ENCODE measurements at places on chromosomes 3 and 15. TPM values are rescaled to one million over a fixed set of nuclear protein-coding genes. Genes with fewer than 3 reads are reported as not detected.

DNA sequence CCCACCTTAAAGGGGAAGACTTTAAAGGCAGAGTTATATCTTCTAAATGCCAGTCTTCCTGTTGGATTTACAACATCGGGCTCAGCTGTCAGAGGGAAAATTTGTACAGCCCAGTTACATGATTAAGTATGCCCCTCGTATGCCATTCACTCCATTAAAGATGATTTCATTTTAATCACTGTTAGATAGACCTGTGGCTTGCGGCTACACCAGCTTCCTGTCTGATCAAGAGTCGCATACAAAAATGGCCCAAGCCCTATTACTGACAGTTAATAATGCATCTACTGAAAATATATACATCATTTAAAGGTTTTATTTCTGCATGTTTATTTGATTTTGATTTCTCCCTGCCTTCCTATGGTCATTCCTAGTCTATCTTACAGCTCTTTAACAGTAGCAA, 7.1 kb downstream of the EIF4E3 start:
- peaks cover 2% of the 10 kb centered on the region for H3K36me3 ChIP-seq
- no peaks in the 10 kb centered on the region for H3K4me1 ChIP-seq
- H3K27me3 ChIP-seq = peaks cover 9% of the 10 kb centered on the region
- no peak overlapping the region for H3K27ac ChIP-seq
- no peak for DNase-seq

DNA sequence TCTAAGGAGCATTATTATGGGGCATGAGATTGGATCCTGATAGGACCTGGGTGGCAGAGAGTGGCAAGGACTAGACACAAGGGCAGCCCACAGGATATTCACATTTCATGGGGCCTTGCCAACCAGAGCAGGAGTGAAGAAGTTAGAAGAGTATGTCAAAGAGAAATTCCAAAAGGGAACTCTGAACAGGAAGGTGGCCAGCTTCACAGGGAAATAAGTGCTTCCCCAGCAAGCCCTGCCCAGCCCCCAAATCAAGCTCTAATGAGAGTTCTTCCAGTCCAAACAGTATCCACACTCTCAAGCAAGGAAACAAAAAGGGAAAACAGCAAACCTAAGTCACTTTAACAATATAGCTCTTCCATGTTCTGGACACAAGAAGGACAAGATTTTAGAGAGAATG, 130.2 kb upstream of the COL8A1 start:
- DNase-seq = no peak
- peaks cover 12% of the 10 kb centered on the region for H3K36me3 ChIP-seq
- peak overlapping the region; percentile 97 for H3K27ac ChIP-seq
- no peak overlapping the region for H3K4me3 ChIP-seq
- peaks cover 89% of the 10 kb centered on the region for H3K4me1 ChIP-seq

The THBS1 gene
- total RNA-seq = 2,311 TPM

DNA sequence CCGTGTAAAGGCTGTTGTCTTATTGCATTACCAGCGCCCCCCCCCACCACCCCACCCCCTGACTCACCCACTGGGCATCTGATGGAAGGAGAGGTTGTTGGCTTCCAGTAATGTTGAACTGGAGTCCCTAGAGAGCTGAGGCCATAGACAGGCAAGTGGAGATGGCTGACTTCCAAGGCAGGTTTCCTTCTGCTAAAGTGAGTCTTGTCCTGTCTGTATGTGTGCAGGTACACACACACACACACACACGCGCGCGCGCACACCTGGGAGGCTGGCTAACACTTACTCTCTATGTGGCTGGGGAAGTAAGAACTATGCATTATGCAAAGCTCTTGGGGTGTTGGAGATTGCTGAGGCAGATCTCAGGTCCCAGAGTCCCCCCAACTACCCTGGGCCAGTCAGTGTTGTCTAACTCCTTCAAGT, 1.6 kb upstream of the KY start:
- H3K36me3 ChIP-seq = no peaks in the 10 kb centered on the region
- peaks cover 6% of the 10 kb centered on the region for H3K27me3 ChIP-seq
- H3K27ac ChIP-seq = peak overlapping the region; percentile 94
- no peak for DNase-seq
- no peak overlapping the region for H3K4me3 ChIP-seq

- no peaks in the 10 kb centered on the region for H3K4me1 ChIP-seq
- no peaks in the 10 kb centered on the region for H3K27me3 ChIP-seq
- no peak for DNase-seq
- H3K27ac ChIP-seq = no peak overlapping the region
Measured at GRCh38 chr15:39529457-39529856, 51.4 kb upstream of the THBS1 start.

DNA sequence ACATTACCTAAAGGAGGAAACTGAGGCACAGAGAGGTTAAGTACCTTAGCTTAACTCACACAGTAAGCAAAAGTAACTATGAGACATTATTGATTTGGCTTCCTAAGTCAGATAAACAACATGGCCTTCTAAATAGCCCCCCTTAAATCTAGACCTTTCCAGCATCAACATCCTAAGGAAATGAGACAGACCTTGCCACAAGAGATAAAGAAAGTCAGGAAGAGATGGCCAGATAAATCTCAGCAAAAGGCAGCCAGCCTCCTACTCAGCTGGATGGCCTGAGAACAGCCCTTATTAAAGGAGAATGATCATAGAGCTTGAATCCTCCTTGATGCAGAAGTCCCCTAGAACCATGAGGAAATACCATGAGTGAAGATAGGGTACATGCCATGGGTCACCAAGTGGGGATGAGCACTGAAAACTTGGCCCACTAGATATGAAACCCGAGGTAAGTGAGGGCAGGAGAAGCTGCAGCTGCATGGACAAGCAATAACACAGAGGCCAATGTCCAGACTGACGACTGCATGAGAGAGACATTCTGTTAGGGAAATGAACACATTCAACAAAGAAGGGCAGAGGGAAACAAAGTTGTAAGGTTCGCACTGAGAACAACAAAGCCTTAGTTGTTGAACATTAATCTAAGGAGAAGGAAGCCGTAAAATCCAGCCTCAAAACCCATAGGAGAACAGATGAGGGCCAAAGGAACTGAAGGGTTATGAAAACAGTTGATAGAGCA, 69.6 kb downstream of the ZIC4 start:
- H3K4me3 ChIP-seq = no peak overlapping the region
- peaks cover 3% of the 10 kb centered on the region for H3K4me1 ChIP-seq
- no peaks in the 10 kb centered on the region for H3K36me3 ChIP-seq
- no peak for DNase-seq

DNA sequence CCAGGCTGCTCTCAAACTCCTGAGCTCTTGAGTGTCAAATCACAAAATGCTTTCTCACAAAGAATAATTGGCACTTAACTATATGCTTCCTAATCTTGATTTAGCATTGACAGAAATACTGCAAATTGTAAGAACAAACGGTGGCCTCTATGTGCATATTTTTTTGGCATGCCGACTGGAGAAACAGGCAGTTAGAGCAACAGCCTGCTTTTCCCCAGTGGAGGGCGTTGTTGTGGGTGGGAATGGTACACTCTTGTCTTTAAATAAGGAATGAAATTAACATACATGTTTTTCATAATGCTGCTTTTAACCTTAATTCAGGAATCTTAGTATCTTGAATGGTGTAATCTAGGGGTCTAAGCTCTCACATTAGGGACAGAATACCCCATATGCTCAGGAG, 31.1 kb upstream of the SV2B start:
- no peak overlapping the region for H3K27ac ChIP-seq
- H3K27me3 ChIP-seq = peaks cover 36% of the 10 kb centered on the region
- no peak for DNase-seq
- H3K36me3 ChIP-seq = no peaks in the 10 kb centered on the region
- H3K4me3 ChIP-seq = no peak overlapping the region
- H3K4me1 ChIP-seq = no peaks in the 10 kb centered on the region

The MYO5A gene
- 41.0 TPM for total RNA-seq

The SMAD6 gene
- 29.0 TPM for total RNA-seq

GRCh38 chr3:3125977-3126376, 763 bp upstream of the TRNT1 start:
- DNase-seq = no peak
- H3K27ac ChIP-seq = peak overlapping the region; percentile 96
- peaks cover 3% of the 10 kb centered on the region for H3K36me3 ChIP-seq
- H3K4me3 ChIP-seq = peak overlapping the region; percentile 99
- peaks cover 31% of the 10 kb centered on the region for H3K4me1 ChIP-seq

DNA sequence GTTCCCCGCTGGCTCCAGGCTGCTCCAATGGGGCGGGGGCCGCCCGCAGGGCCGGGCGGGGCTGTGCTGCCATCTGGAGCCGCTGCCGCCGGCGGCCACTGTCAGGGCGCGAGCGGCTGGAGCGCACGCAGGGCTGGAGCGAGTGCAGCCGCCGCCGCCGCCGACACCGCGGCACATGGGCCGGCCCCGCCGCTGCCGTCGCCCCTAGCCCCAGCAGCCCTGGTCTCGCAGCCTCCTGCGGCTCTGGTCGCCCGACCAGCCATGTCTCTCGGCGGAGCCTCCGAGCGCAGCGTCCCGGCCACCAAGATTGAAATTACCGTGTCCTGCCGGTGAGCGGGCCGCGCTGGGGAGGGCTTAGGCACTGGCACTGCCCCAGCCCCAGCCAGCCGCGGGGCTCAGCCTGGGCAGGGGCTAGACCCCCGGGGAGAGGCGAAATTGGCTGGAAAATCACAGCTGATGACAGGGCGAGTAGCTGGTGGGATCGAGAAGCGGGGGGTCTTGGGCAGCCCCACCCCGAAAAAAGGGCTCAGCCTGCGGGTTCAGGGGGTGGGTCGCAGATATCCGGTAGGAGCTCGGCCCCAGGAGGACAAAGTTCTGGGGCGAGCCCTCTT, at the start of gene CPNE9:
TSS of gene CPNE9 (plus strand) at position 98 of the 611 bp plus-strand sequence. CDS start at position 262, 164 bp downstream.
- DNase-seq = no peak
- H3K27ac ChIP-seq = no peak within 1 kb of the TSS
- H3K4me3 ChIP-seq = peak within 1 kb of the TSS; percentile 70
- H3K36me3 ChIP-seq = peaks cover 6% of the 10 kb centered on the region

DNA sequence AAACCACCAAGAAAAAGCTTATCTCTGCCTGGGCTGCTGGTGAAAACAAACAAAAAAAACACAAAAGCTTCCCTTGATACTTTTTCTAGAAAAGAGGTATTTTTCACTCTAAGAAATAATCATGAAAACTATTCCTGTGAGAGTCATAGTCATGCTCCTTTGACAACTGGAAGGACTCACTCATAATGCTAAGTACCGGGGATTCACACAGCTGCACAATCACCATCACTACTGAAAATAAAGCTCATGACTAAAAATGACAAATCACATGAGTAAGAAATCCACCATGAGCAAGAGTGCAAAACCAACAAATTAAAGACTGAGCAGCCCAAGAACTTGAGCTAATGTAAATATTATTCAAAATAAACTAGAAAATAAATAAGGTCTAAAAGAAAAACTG, 10.6 kb upstream of the POU1F1 start:
- DNase-seq = no peak
- H3K4me1 ChIP-seq = no peaks in the 10 kb centered on the region
- H3K4me3 ChIP-seq = no peak overlapping the region

GRCh38 chr3:11574981-11575669, 68.6 kb downstream of the VGLL4 start:
- no peaks in the 10 kb centered on the region for H3K27me3 ChIP-seq
- DNase-seq = no peak
- H3K4me3 ChIP-seq = no peak overlapping the region
- peaks cover 34% of the 10 kb centered on the region for H3K36me3 ChIP-seq

DNA sequence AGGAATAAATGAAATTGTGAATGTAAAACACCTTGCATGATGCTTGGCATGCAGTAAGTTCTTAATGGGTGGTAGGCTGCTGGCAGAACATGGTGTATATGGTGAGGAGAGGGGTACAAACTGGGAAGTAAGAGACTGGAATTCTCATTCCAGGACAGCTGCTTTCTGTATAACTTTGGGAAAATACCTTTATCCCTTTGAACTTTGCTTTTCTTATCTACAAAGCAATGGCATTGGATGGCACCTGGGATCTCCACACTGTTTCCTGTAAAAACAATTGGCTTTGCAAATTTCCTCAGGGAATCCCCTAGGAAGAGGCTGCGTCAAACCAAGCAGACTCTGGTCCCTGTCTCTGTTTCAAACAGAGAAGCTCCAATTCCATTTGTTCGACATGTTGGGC, 100.7 kb upstream of the SLC4A7 start:
- H3K4me3 ChIP-seq = no peak overlapping the region
- H3K4me1 ChIP-seq = peaks cover 8% of the 10 kb centered on the region
- H3K36me3 ChIP-seq = no peaks in the 10 kb centered on the region
- DNase-seq = no peak

- H3K27ac ChIP-seq = no peak overlapping the region
- DNase-seq = no peak
- no peaks in the 10 kb centered on the region for H3K36me3 ChIP-seq
Measured at GRCh38 chr3:27358372-27358771, 10.8 kb downstream of the NEK10 start.

- H3K27me3 ChIP-seq = peaks cover 2% of the 10 kb centered on the region
- no peak for DNase-seq
- no peaks in the 10 kb centered on the region for H3K36me3 ChIP-seq
- no peak overlapping the region for H3K27ac ChIP-seq
- H3K4me1 ChIP-seq = no peaks in the 10 kb centered on the region
Measured at GRCh38 chr3:151567477-151567876, 106.6 kb upstream of the IGSF10 start.

GRCh38 chr3:48018841-48019240, 2.6 kb upstream of the MAP4 start:
- no peak for DNase-seq
- H3K27me3 ChIP-seq = no peaks in the 10 kb centered on the region
- peak overlapping the region; percentile 98 for H3K27ac ChIP-seq
- H3K4me1 ChIP-seq = peaks cover 85% of the 10 kb centered on the region
- H3K4me3 ChIP-seq = no peak overlapping the region
- peaks cover 2% of the 10 kb centered on the region for H3K36me3 ChIP-seq

DNA sequence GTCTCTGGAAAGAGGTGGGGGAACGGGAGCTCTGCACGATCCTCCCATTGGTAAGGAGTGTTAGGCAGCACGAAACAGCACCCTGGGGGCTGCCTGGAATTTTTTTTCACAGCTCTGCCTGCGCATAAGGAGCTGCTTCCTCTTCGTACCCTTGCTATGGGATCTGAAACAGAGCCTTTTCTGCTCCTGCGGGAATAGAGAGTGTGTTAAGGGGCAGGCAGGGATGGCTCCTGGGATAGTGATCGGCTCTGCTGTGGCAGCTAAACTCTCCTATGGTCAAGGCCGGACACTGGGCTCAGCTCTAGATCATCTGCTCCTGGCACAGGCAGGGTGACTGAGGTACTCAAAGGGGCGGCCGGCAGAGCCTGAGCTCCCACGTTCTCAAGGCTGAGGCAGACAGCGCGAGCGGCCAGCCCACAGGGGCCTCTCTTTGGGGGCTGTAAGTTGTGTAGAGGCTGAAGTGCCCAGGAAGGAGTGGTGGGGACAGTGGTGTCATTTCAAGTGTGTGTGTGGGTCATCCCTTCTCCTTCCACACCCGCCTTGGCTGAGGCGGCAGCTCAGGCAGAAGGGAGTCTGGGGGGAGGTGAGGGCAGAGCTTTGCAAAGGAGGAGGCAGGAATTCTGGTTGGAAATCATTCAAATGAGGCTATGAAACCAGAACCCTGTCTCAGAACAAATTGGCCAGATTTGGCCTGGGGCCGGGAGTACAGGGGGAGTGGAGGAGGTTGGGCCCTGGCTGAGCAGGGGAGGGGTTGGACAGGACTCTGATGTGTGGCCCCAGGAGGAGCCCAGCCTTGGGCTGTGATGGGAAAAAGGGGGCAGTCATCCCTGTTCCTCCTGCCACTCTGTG, 31.0 kb downstream of the EPHB3 start:
- H3K36me3 ChIP-seq = no peaks in the 10 kb centered on the region
- peak; percentile 75 for DNase-seq
- no peaks in the 10 kb centered on the region for H3K27me3 ChIP-seq
- peak overlapping the region; percentile 42 for H3K4me3 ChIP-seq
- peaks cover 27% of the 10 kb centered on the region for H3K4me1 ChIP-seq

The ANKUB1 gene
- not detected for total RNA-seq

- no peaks in the 10 kb centered on the region for H3K36me3 ChIP-seq
- H3K4me1 ChIP-seq = peaks cover 4% of the 10 kb centered on the region
- no peak overlapping the region for H3K4me3 ChIP-seq
- DNase-seq = no peak
- no peak overlapping the region for H3K27ac ChIP-seq
Measured at GRCh38 chr3:170534227-170534626, 51.6 kb downstream of the SLC7A14 start.

All from chondrocyte (in vitro differentiated cells).